ENCODE measurements at places on chromosomes 6 and 20. TPM values are rescaled to one million over a fixed set of nuclear protein-coding genes. Genes with fewer than 3 reads are reported as not detected.

Gene ADGRG6
- 2.5 TPM for total RNA-seq

Gene OR12D3
- not detected for total RNA-seq

Gene ARMH2
- not detected for total RNA-seq

Gene SLC17A3
- not detected for total RNA-seq

Gene KCNK15
- 0.39 TPM for total RNA-seq

Gene SIRPA
- 6.0 TPM for total RNA-seq

Gene UNC5CL
- total RNA-seq: 0.79 TPM

- H3K4me3 ChIP-seq: peak overlapping the region; percentile 68
- no peaks in the 10 kb centered on the region for H3K27me3 ChIP-seq
- peak; percentile 84 for DNase-seq
- no peak overlapping the region for H3K27ac ChIP-seq
- no peaks in the 10 kb centered on the region for H3K4me1 ChIP-seq
Observed at GRCh38 chr20:59525500-59526241, 78.7 kb upstream of the PHACTR3 start.

- no peaks in the 10 kb centered on the region for H3K27me3 ChIP-seq
- no peak for DNase-seq
- no peaks in the 10 kb centered on the region for H3K4me1 ChIP-seq
- no peaks in the 10 kb centered on the region for H3K36me3 ChIP-seq
- H3K4me3 ChIP-seq: no peak overlapping the region
Observed at GRCh38 chr6:10215326-10216110, 199.4 kb downstream of the TFAP2A start.

- H3K27me3 ChIP-seq: no peaks in the 10 kb centered on the region
- H3K4me1 ChIP-seq: peaks cover 5% of the 10 kb centered on the region
- H3K4me3 ChIP-seq: peak overlapping the region; percentile 85
- H3K36me3 ChIP-seq: no peaks in the 10 kb centered on the region
- peak; percentile 74 for DNase-seq
Observed at GRCh38 chr20:31860390-31861134, 9.8 kb downstream of the DUSP15 start.

DNA sequence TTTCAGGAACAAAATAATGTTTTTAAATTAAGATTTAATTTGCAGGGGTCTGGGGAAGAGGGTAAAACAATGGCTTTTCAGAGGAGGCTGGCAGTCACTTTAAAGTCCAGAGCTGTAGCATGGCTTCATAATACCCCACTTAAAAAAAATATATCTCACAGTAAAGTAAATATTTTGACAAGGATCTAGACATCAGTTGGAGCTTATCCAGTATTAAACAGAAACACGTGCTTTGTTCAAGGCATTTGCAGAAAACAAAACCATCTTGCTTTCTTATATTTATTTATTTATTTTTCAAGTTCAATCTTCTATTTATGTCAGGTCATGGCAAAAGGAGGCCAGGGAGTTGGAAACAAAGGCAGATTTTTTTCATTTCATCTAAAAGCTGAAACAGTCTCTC is 53.3 kb upstream of the PRL start:
- no peaks in the 10 kb centered on the region for H3K27me3 ChIP-seq
- peaks cover 3% of the 10 kb centered on the region for H3K4me1 ChIP-seq
- H3K4me3 ChIP-seq: no peak overlapping the region
- no peak for DNase-seq

DNA sequence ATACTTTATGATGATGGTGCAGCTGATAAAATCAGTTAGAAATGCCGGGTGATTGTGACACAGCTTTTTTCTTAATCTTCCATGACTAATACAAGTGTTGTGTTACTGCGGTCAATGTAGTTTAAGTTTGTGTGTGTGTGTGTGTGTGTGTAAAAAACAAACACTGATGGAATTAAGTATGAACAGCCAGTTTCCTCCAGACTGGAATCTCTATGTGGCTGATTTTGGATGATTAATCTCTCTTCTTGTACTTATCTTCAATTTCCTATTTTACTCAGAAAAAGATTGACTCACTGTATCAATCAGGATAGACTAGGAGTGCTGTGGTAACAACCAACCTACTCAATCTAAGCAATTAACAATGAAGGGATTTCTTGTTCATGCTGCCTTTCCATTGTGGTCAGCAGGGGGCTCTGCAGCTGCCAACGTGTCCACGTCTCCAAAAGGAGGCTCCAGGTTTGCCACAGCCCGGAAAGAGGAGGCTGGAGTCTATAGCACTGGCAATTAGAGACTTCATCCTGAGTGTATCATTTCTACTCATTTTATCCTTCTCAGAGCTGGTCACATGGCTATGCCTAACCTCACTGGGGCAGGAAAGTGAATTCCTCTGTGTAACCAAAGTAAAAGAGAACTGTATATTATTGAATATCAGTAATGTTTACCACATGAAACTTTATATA is 107.7 kb downstream of the CD109 start:
- no peak overlapping the region for H3K4me3 ChIP-seq
- no peaks in the 10 kb centered on the region for H3K4me1 ChIP-seq
- no peak overlapping the region for H3K27ac ChIP-seq
- H3K36me3 ChIP-seq: no peaks in the 10 kb centered on the region
- H3K27me3 ChIP-seq: no peaks in the 10 kb centered on the region
- peak; percentile 70 for DNase-seq

GRCh38 chr20:40802886-40803285 is 113.8 kb upstream of the MAFB start:
- no peaks in the 10 kb centered on the region for H3K27me3 ChIP-seq
- H3K4me1 ChIP-seq: no peaks in the 10 kb centered on the region
- peak; percentile 4 for DNase-seq

DNA sequence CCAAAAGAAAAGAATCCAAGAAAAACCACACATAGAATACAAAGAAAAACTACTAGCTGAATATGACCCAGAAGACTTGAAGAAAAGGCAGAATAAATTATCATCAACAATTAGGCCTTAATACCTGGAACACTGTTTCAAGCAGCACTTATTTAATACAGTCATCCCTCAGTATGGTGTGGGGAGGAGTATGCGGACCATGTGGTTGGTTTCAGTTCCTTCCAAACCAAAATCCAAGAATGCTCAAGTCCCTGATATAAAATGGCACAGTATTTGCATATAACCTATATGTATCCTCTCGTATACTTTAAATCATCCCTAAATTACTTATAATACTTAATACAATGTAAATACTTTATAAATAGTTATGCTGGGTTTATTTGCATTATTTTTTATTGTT is 16.1 kb downstream of the CDK19 start:
- H3K27me3 ChIP-seq: no peaks in the 10 kb centered on the region
- no peaks in the 10 kb centered on the region for H3K4me1 ChIP-seq
- H3K36me3 ChIP-seq: peaks cover 23% of the 10 kb centered on the region

DNA sequence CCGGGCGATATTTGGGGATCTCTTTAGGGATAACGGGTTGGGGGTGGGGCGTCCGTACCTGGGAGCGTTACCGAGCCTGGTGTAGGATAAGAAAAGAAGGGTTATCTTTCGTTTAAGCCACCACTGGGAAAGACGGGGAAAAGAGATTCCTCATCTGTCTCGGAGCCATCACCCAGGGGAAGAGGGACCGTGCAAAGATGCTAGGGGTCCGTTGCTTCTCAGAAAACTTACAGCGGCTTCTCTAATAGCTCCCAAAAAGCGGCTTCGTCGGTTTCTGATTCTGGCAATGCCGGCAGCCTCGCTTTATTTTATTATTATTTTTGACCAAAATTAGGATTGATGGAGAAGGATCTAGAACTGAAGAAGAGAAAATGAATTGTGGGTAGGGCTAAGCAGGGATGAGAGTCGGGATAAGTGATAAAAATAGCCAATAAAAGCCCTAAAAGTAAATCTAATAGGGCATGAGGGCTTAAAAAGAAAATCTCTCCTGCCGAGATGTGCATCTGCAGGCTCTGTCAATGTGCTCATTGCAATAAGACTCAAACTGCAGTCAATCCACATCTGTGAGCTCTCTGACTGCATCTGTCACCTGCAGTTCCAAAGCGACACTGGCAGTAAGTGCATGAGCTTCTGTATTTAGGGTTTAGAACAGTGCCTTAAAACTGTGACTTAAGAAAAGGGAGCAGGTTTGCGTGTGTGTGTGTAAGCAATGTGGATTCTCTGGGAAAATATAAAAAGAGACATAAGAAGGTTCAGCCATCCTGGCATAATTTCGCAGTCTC is 801 bp downstream of the TBPL1 start:
- peak overlapping the region; percentile 90 for H3K4me3 ChIP-seq
- no peaks in the 10 kb centered on the region for H3K27me3 ChIP-seq
- no peak for DNase-seq
- H3K4me1 ChIP-seq: peaks cover 3% of the 10 kb centered on the region
- H3K36me3 ChIP-seq: no peaks in the 10 kb centered on the region

DNA sequence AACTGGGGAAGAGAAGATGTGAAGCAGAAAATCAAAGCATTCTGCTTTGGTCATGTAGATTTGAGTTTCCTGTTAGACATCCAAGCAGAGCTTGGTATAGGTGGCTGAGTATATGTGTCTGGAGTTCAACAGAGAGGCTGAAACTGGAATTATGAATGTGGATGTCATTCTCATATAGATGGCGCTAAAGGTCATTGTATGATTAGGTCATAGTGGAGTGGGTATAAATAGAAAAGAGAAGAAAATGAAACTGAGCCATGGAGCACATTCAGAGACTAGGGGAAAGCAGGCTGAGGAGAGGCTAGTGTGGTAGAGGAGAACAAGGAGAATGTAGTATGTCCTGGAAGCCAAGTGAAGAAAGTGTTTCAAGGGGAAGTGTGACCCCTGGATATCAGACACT is 295.6 kb upstream of the PLN start:
- no peaks in the 10 kb centered on the region for H3K36me3 ChIP-seq
- no peak overlapping the region for H3K4me3 ChIP-seq
- H3K4me1 ChIP-seq: no peaks in the 10 kb centered on the region
- DNase-seq: no peak
- no peak overlapping the region for H3K27ac ChIP-seq

DNA sequence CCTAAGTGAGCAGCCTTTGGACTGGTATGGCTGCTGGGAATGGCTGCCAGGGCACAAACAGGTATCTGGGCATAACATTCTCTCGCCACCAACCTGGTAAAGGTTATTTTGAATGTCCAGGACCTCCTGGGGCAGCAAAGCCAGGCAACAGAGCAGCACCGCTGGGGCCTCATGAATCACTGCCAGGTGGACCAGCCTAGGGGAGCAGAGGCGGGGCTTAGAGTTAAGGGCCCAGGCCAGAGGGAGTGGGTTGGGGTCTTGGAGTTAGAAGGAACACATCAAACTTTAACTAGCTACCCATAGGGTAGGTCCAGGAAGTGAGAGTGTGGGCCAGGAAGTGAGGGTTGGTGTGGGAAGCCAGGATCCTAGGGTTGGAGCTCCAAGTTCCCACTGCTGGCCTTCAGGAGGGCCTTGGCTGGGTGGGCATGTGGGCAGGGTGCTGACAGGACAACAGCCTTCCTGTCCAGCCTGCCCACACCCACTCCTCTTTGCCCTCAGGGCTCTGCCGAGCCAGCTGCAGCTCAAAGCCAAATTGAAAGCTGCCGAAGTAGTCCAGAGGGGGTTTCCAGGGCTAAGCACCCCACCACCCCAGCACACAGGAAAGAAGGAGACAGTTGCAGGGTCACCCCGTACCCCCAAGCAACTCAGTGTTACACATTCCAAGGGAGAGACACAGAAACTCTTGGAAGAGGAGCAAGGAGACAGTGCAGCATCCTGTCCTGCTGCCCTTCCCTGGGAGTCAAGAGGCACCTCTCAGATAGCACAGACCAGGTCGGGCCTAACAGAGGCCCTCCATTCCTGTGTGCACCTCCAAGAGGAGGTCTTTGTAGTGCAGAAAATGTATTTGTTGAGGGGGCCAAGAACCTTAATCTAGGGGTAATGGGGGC is 2.6 kb downstream of the NFKBIE start:
- peak overlapping the region; percentile 88 for H3K4me3 ChIP-seq
- H3K4me1 ChIP-seq: no peaks in the 10 kb centered on the region
- peaks cover 17% of the 10 kb centered on the region for H3K36me3 ChIP-seq
- no peak for DNase-seq

DNA sequence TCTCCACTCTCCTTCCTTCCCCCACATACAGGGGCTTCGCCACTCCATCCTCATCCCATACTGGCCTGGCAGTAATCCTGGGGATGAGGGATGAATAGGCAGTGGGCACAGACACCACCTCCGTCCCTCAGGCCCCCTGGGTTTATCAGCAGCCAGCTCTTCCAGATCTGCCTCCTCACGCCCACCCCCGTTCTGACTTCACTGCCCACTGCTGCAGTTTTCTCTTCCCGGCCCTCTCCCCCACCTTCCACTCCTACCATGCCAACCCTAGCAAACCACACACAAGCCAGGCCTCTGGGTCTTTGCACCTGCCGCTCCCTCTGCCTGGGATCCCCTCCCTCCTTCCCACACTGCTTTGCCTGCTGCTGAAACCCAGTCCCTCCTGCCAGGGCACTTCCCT is 22.3 kb downstream of the PNPLA1 start:
- no peaks in the 10 kb centered on the region for H3K27me3 ChIP-seq
- H3K4me3 ChIP-seq: no peak overlapping the region
- no peaks in the 10 kb centered on the region for H3K36me3 ChIP-seq
- no peak overlapping the region for H3K27ac ChIP-seq

DNA sequence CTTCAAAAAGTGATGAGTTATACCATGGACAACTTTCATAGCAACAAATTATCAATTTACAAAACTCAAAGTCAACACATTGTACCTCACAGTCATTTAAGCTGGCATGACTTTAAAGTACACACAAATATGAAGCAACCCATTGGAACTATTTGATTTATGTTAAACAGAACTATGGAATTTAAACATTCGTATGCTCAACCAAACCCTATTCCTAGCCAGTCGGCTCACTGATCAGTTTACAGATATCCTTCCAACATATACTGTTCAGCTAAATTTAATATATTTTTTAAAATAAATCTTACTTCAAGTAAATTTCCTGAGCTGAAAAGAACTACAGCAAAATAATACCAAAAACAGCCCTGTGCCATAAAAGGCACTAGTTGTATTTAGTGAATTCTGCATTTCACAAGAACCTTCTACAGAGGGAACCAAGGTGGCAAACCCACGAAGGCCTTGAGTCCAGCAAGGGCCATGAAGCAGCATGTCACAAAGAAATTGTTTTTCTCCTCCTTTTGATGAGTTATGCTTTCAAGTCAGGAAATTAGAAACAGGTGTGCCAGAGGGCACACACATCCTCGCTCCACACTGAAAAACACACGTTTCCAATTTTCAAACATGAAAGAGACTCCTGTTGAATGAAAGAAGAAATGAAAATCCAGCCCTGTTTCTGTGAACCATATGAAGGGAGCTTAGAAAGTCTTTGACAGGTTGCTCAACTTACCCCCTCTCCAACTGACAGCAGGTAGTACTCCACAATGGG is 122.8 kb downstream of the TASP1 start:
- H3K27ac ChIP-seq: no peak overlapping the region
- H3K27me3 ChIP-seq: no peaks in the 10 kb centered on the region

DNA sequence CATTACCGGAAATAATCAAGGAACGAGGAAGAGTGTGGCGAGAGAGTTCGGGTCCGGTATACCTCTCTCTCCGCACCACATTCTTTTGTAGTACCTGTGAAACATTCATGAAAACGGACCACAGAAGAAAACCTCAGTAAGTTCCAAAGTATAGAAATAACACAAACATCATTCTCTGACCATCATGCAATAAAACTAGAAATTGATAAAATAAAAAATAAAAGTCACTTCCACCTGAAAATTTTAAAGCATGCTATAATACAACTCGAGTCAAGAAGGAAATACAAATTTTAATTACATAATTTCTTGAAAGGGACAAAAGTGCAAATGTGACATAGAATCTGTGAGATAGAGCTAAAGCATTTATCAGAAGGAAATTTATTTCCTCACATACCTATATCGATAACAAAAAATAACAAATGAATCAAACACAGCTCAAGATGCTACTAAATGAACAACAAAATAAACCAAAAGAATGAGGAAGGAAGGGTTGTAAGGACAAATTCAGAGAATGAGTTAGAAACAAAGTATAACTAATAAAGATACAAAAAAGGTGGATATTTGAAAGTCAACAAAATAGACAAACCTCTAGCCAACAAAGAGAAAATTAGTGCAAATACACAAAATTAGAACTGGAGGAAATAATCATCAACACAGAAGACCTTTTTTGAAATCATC is 84.2 kb downstream of the TRIM27 start:
- no peak overlapping the region for H3K27ac ChIP-seq
- no peaks in the 10 kb centered on the region for H3K27me3 ChIP-seq
- no peaks in the 10 kb centered on the region for H3K4me1 ChIP-seq
- no peak for DNase-seq
